ENCODE measurements at places on chromosomes 7 and 10. TPM values are rescaled to one million over a fixed set of nuclear protein-coding genes. Genes with fewer than 3 reads are reported as not detected.

The CHCHD2 gene
- total RNA-seq = 430 TPM

The PLAC9 gene
- not detected for total RNA-seq

The ADAMTS14 gene
- not detected for total RNA-seq

The TDRD1 gene
- 1.4 TPM for total RNA-seq

The SCD gene
- 353 TPM for total RNA-seq

The ANKRD61 gene
- total RNA-seq = 0.48 TPM

Data from tracheal epithelial cell (primary cell).